ENCODE measurements at places on chromosomes 11 and 22. TPM values are rescaled to one million over a fixed set of nuclear protein-coding genes. Genes with fewer than 3 reads are reported as not detected.

The NXF1 gene
- total RNA-seq, result 64.7 TPM

The PLA2G6 gene
- total RNA-seq, result 10.8 TPM

The GNG3 gene
- not detected for total RNA-seq

The SLC35C1 gene
- total RNA-seq, result 14.9 TPM

The LRP5 gene
- total RNA-seq, result 44.2 TPM

GRCh38 chr11:34744511-34744910, 123.6 kb downstream of the EHF start:
- no peak for DNase-seq

DNA sequence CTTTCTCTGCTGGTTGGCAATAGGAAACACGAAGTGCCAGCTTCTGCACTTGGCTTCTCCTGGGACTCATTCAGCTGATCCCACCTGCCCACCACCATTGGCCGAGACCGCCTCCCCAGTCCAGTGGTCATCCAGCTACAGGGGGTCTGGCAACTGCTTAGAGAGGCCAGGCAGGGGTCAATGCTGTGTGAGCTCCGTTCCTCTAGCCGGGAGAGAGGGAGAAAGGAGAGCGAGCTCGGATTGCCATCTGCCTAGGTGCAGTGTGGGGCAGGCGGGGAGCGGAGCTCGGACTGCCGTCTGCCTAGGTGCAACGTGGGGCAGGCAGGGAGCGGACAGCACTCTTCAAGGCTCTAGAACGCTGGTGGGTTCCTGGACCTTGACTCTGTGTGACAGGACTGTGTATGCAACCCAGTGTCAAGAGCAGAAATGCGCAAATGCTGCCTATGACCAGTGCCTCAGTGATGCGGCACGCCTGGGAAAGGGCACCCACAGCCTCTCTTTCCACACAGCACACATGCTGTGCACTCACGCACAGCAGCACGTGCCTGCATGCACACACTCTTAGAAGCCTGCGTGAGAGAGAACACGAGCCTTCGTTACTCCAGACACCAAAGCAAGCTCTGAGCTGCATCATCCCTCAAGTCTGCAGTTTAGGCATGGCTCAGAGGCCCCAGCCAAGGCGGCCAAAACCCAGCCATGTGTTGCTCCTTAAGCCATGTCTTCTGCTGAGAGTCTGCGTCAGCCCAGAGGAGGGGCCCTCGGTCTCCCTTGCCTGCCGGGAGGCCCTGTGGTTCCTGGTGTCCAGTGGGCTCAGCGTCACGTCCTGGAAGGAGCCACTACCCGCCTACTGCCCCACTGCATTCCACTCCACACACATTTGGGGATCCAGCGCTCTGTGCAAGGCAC, 26.8 kb upstream of the JAM3 start:
- DNase-seq, result no peak

DNA sequence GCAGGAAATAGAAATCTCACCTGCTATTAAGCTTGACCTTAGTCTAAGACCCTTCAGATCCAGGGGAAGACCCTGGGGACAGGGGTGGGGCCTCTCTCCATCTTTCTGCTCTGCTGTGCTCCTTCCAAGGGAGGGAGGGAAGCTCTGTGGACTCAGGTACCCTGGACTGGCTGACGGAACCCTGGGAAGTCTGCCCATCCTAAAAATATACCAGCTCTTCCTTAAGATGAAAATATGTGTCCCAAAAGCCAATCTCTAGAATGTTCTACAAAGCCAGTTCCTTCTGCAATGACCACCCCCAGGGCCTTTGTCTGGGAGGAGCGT, 73.7 kb downstream of the RTL6 start:
- DNase-seq, result no peak

DNA sequence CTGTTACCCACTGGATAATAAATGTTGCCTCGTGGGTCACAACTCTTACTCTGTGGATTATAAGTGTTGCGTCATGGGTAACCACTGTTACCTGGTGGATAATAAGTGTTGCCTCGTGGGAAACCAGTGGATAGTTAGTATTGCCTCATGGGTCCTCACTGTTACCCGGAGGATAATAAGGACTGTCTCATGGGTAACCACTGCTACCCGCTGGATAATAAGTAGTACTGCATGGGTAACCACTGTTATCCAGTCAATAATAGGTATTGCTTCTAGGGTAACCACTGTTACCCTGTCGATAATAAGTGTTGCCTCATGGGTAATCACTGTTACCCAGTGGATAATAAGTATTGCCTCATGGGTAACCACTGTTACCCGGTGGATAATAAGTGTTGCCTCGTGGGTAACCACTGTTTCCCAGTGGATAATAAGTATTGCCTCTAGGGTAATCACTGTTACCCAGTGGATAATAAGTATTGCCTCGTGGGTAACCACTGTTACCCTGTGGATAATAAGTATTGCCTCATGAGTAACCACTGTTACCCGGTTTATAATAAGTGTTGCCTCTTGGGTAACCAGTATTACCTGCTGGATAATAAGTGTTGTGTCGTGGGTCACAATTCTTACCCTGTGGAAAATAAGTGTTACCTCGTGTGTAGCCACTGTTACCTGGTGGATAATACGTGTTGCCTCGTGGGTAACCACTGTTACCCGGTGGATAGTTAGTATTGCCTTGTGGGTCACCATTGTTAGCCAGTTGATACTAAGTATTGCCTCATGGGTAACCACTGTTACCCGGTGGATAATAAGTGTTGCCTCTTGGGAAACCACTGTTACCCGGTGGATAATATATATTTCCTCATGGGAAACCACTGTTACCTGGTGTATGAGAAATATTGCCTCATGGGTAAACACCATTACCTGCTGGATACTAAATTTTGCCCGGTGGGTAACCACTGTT, 15.7 kb upstream of the NXPE4 start:
- no peak for DNase-seq

DNA sequence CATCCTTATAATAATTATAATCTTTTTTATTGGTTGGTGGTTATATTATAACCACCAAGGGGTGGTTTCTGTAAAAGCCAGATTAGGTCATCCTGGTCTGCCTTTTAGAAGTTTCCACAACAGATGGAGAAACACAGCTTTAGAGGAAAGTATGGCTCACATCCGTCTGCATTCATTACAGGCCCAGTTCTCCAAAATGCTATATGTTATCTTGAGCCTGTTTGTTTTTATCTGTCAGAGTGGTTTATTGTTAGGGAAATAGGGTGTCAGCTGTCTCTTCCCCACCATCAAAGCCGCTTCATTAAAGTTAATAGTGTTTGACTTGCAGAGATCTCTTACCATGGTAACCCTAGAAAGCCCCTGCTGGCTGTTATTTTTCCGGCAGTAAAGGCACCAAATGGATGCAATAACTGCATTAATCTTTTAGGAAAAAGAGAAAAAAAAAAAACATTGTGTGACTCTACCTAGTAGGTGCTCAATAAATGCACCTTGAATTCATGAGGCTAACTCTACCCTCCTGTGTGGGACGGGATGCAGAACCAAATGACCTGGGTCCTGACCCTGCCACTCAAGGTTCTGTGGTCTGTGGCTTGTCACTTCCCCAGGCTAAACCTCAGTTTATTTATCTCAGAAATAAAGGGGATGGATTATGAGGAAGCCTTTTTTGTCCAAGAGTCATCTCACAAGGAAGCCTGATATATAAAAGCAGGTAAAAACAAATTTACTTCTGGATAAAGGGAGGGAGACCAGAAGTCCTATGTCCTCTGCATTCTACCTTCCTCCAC, 118.3 kb downstream of the WT1 start:
- no peak for DNase-seq

Data from K562 (cell line).